Tibial nerve (tissue), 4 donors: ENCODE measurements at places on chromosomes 5 and 9.

DNA sequence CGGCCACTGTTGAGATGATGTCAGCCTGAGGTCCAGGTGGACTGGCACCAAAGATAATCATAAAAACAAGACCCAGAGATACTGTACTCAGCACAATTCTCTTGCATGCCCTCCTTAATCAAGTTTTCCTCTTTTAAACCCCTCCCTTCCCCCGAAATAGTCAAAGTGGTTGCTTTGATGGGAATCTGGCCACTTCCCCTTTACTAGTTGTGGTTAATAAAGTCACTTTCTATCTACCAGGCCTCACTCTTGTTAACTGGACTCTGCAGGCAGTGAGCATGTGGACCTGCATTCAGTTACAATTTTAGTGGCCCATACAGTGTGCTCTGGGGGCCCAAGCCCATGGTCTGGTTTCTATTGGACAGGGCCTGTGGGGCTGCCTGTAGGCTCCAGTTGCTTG is 17.5 kb downstream of the FBP2 start:
- no peak overlapping the region for H3K27ac ChIP-seq
- no peaks in the 10 kb centered on the region for H3K4me1 ChIP-seq
- H3K36me3 ChIP-seq = no peaks in the 10 kb centered on the region
- H3K4me3 ChIP-seq = no peak overlapping the region
- no peak for DNase-seq

DNA sequence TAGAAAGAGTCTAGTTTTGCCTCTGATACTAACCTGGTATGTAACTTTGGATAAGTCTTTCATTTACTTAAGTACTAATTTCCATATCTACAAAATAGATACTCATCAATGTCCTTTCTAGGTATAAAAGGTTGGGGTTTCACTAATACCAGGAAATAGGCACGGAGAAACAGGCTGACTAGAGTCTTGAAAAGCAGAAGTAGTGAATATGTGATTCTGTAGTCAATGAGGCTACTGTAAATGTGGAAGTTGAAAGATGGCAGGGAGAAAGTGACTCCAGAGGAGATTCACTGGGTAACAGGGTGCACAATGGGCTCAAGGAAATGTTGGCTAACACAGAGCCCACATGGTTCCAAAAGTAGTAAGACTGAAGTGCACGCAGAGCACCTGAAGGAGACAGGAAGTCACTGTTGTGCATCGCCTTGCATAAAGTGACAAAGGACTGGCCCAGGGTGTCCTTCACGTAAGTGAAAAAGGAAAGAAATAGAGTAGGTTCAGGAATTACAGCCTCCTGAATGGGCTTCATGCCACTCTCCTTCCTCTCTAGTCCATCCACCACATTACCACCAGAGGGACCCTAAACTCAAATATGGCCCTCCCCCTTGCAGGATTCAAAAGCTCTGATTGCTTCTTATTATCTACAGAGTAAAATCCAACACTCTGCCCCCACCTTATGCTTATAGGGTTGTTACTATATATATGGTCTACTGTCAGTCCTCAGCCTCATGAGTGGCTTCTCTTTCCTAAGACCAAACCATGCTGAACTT is 288.0 kb upstream of the SMARCA2 start:
- H3K4me3 ChIP-seq = no peak overlapping the region
- no peak overlapping the region for H3K27ac ChIP-seq
- no peaks in the 10 kb centered on the region for H3K36me3 ChIP-seq
- no peak for DNase-seq
- H3K27me3 ChIP-seq = no peaks in the 10 kb centered on the region

GRCh38 chr5:162391833-162392232 is 324.3 kb downstream of the GABRG2 start:
- H3K27me3 ChIP-seq = no peaks in the 10 kb centered on the region
- H3K4me1 ChIP-seq = no peaks in the 10 kb centered on the region
- no peak for DNase-seq

DNA sequence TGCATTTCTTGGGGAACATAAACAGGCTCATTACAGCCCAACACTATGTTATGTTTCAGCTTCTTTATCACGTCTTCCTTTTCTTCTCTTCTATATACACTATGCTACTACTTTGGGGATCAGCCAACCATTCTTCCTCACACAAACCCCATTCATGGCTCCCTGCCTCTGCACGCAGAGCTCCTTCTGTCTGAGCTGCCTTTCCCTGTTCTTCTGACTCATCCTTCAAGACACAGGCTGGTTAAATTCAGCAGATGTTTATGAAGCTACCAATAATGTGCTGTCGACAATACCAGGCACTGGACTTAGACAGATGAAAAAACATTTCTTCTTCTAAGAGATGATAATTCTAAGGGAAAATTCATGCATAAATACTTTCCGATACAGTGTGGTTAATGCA is 102.5 kb upstream of the TXNDC8 start:
- no peaks in the 10 kb centered on the region for H3K36me3 ChIP-seq
- H3K27me3 ChIP-seq = no peaks in the 10 kb centered on the region
- H3K27ac ChIP-seq = no peak overlapping the region
- H3K4me1 ChIP-seq = no peaks in the 10 kb centered on the region
- no peak overlapping the region for H3K4me3 ChIP-seq

GRCh38 chr5:108379722-108380530 is 2.0 kb downstream of the FBXL17 start:
- peak overlapping the region; percentile 100 for H3K4me3 ChIP-seq
- DNase-seq = no peak
- H3K36me3 ChIP-seq = peaks cover 10% of the 10 kb centered on the region
- H3K27me3 ChIP-seq = no peaks in the 10 kb centered on the region
- peak overlapping the region; percentile 99 for H3K27ac ChIP-seq
